ENCODE measurements at places on chromosomes 3 and 15.

DNA sequence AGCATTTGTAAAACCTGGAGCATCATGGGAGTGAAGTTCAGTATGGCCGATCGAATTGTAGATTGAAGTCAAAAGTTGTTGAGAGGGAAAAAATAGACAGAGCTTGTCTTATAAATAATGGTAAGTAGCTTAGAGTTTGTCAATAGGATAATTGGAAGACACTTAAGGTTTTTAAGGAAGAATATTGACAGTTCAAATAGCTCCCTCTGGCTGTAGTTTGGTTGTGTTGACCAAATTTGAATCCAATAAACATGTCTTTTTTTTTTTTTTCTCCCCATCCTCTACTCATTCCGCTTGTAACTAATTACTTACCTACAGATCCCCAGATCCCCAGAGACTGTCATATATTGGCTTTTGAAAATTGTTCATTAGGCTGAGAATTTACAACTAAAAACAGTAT, 677.0 kb downstream of the AGBL1 start:
- no peak for DNase-seq

DNA sequence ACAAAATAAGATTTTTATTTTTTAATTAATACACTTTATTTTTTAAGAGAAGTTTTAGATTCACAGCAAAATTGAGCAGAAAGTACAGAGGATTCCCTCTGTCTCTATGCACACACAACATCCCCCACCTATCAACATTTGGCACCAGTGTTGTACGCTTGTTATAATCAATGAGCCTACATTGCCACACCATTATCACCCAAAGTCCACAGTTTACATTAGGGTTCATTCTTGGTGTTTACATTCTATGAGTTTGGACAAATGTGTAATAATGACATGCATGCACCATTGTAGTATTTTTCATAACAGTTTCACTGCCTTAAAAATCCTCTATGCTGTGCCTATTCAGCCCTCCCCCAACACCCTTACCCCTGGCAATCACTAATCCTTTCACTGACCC, 51.3 kb upstream of the TTBK2 start:
- DNase-seq = no peak

- DNase-seq = no peak
Observed at GRCh38 chr3:67946436-67946835, 292.0 kb upstream of the SUCLG2 start.

DNA sequence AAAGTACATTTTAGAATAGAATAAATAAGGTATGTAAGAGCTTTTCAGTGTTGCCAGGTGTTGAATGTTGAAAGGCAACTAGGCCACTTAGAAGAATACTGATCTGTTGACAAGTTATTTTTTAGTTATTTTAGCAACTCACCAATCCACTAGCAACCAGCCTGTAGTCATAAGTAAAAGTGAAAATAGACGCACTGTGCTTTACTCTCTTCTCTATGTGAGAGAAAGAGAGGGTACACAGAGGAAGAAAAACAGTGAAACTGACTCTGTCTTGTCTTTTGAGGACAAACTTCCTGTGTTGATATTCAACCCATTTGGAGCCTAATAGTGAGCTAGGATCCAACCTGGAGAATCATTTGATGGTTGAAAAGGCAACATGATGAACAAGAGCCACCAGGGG, 327.1 kb upstream of the GOLIM4 start:
- no peak for DNase-seq

DNA sequence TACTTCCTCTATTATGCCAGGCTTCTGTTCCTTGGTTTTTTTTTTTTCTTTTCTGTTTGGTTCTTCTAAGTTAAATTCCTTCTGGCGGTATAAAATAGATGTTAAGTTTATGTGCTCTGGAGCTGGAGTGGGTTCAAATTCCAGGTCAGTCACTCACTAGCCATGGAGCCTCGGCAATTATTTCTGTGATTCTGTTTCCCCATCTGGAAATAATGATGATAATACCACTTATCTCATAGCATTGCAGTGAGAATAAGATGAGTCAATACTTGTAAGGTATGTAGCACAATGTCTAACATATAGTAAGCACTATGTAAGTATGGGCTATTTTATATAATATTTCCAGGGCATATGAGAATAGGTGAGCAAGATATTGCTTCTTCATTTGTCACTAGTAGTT, 33.2 kb upstream of the ZDHHC23 start:
- DNase-seq = no peak

DNA sequence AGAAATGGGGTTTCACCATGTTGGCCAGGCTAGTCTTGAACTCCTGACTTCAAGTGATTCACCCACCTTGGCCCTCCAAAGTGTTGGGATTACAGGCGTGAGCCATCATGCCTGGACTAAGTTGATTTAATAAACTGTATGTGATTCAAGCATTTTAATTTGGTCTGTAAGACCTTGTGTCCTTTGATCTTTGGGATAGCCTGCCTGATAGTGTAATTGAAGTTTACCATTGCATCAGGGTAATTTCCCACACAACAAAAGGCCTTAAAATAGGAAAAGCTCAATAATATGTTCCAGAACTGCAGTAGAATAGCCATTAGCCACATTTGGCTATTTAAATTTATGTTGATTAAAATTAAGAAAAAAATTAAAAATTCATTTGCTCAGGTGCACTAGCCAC, 25.2 kb upstream of the DENND6A start:
- no peak for DNase-seq

GRCh38 chr3:171200052-171200749, 173.7 kb upstream of the SLC2A2 start:
- DNase-seq = no peak

- peak; percentile 69 for DNase-seq
Observed at GRCh38 chr15:99486371-99487336, 79.1 kb upstream of the MEF2A start.

- DNase-seq = no peak
Observed at GRCh38 chr15:90665288-90666134, 51.6 kb upstream of the BLM start.

DNA sequence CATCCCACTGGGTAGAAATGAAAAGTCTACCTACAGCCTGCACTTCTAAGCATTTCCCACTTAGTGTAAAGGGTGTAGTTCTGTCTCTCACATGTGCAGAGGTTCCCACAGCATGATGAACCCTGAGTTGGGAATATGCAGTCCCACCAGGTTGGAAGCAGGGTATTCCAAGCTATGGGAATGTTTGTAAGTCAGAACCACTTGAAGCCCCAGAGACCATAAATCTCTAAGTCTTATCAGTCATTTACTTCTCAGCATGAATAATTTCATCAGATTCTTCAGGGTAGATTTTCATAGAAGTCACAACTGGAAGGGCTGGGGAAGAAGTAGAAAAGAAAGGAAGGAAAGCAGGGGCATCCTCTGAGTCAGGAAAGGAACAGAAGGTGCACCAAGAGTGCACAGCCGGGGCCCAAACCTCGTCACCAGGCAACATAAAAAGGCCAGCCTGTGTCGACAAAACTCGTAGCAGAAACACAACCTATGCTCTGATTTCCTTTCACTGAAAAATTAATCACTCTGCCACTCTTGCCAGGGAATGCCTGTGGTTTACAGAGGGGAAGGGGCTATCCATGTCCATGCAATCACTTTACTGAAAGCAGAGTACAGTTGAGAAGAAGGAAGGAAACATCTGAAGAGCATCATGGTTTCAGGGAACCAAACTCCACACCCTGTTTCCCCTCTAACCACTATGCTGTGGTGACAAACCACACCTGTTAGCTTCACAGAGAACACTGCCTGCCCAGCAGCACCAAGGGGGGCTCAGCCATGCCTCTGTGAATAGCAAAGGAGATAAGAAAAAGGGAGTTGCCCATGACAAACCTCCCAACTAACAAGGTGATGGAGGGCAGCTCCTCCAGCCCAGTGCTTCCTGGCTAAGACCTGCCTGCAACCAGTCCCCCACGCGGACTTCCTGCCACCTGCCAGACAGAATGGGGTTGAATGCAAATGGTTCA, 40.5 kb downstream of the SH3BP5 start:
- no peak for DNase-seq

DNA sequence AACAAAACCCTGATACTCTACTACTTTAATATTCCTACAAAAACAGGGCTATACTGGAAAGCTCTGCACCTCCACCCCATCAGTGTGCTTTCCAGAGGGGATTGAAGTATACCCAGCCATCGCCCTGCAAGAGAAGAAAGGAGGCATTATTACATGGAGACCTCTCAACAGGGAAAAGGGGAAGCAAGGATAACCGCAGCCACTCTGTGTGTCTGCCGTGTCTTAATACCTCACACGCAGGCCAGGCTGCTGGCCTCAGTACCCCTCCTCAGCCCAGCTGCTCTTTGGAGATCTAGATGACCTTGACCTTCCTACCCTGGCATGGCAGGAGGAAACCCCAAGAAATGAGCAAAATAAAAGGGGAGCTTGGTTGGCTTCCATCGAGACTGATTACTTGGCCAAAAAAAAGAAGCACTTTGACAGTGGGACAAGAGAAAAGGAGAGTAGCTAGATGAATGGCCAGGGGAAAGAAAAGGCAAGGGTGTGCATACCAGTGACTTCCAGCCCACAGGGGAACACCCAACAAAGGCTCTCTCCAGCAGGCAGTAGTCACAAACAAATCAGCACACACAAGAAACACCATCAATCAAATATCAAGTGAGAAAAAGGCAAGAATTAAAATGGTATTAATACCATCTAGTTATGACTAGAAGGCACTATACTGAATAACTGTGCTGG, 129.4 kb downstream of the STT3B start:
- DNase-seq = no peak

GRCh38 chr15:43777267-43777914, 625 bp upstream of the ELL3 start:
- DNase-seq = peak; percentile 66

DNA sequence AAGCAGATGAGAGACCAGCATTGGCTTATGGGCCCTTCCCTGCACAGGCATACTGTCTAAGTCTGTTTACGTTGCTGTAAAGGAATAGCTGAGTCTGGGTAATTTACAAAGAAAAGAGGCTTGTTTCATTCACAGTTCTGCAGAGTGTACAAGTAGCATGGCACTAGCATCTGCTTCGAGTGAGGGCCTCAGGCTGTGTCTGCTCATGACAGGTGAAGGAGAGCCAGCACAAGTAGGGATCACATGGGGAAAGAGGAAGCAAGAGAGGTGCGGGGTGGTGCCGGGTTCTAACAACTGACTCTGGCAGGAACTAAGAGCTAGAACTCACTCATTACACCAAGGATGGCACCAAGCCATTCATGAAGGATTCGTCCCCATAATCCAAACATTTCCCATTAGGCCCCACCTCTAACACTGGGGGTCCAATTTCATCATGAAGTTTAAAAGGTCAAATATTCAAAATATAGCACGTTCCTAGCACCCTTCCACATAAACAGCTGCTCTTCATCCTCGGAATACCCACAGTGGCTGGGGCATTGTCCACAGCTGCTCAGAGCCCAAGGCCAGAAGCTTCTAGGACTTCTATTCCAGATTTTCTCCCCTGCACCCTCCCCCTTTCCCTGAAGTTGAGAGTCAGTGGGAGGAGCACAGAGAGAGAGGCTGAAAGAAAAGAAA, 5.6 kb downstream of the RTP3 start:
- no peak for DNase-seq

GRCh38 chr3:68148447-68148846, 494.0 kb upstream of the SUCLG2 start:
- no peak for DNase-seq

DNA sequence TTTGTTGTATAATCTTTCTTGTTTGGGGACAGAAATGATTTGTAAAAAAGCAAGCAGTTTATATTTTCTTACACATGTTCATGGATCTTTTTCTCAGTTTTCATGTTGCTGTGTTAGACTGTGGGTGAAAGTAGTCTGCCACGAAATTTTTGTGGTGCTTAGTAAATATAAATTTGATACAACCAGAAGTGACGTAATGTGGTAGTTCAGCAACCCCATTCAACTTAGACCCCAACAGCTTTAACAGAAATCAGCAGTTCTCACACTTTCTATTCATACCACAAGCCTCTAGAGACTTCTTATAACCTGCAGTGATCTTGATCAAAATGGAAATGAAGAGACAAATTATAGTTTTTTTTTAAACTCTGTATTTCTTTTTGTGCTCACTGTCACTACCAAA, 120.2 kb upstream of the IGSF10 start:
- DNase-seq = no peak

- no peak for DNase-seq
Observed at GRCh38 chr15:52783929-52784798, 6.0 kb downstream of the ONECUT1 start.

GRCh38 chr3:168806871-168807270, 711.1 kb upstream of the GOLIM4 start:
- no peak for DNase-seq

DNA sequence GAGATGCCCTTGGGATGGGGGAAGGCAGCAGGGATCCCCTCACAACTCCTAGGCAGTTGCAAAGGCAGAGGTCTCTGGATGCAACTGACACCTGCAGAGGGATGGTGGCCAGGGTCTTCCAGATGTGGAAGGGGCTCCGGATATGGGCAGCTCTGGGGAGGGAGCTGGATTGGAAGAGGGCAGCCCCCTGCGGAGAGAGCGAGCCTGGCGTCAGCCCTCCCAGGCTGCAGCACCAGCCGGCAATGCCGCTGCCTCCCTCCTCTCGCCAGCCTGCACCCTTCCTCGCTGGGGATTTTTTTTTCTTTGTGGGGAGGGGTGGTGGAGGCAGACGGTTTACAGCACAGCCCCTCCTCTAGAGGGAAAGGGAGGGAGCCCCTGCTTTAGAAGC, 1.6 kb downstream of the INSYN1 start:
- no peak for DNase-seq

- DNase-seq = no peak
Observed at GRCh38 chr3:160163229-160163878, 61.9 kb upstream of the C3orf80 start.

GRCh38 chr3:178778589-178778988, 242.4 kb downstream of the KCNMB2 start:
- DNase-seq = no peak

DNA sequence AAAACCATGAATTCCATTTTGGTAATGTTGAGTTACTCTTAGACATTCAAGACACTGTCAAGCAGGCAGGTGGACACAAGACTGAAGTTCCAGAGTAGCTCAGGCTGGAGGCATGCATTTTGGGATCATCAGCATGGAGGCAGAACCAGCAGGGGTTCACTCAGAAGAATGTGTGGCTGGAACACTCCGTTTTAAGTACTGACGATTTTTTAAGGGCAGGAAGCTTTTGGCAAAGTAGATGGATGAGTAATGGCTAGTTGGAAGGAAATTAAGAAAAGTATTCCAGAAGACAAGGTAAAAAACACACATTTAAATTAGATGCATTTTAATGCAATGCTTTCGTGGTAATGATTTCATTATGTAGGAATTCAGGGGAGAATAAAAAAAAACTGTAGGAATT, 420.4 kb downstream of the ROBO2 start:
- DNase-seq = no peak

DNA sequence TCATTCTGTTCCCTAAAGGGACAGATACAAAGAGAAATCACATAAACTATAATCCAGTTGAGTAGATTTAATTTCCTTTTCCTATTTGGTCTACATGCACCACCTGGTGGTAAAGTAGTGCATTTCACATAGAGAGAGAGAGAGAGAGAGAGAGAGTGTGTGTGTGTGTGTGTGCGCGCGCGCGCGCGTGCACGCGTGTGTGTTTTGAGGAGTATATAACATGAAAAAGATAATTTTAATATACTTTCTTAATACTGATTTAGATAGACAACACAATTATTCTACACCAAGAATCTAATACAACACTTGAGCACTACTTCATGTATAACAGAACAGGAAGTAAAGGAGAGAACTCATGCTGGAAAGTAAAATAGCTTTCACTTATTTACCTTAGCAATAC, 1.1 kb upstream of the FGF7 start:
- DNase-seq = no peak

- DNase-seq = no peak
Observed at GRCh38 chr3:10292505-10293419, at the start of gene GHRL. Gene GHRL, minus strand, starts transcription at chr3:10292947. Its CDS starts 2,767 bp downstream, at chr3:10290180.

GRCh38 chr15:65183865-65184159, 1.3 kb downstream of the CLPX start:
- no peak for DNase-seq

Measured in DMS 273 treated with DMSO at 0.1 percent for 48 hours (cell line).